ENCODE measurements at places on chromosomes 2 and 18. TPM values are rescaled to one million over a fixed set of nuclear protein-coding genes. Genes with fewer than 3 reads are reported as not detected.

The RABL2A gene
- 11.4 TPM for total RNA-seq

The MATN3 gene
- not detected for total RNA-seq

The SLC9A4 gene
- total RNA-seq: not detected

The PID1 gene
- total RNA-seq: not detected

The SLC30A3 gene
- total RNA-seq: 1.5 TPM

The CCDC68 gene
- not detected for total RNA-seq

The ALPI gene
- total RNA-seq: not detected

The FSIP2 gene
- total RNA-seq: 0.14 TPM

GRCh38 chr18:57743008-57743407 lies 60.1 kb downstream of the ATP8B1 start:
- no peak for DNase-seq
- H3K27me3 ChIP-seq: no peaks in the 10 kb centered on the region
- H3K4me1 ChIP-seq: no peaks in the 10 kb centered on the region

- no peak overlapping the region for H3K27ac ChIP-seq
- peaks cover 23% of the 10 kb centered on the region for H3K36me3 ChIP-seq
- peaks cover 8% of the 10 kb centered on the region for H3K4me1 ChIP-seq
- DNase-seq: no peak
- no peak overlapping the region for H3K4me3 ChIP-seq
Measured at GRCh38 chr18:36139245-36139644, 9.5 kb downstream of the ELP2 start.

GRCh38 chr2:38030635-38031355 lies 45.2 kb downstream of the CYP1B1 start:
- no peaks in the 10 kb centered on the region for H3K36me3 ChIP-seq
- H3K4me1 ChIP-seq: peaks cover 5% of the 10 kb centered on the region
- no peak overlapping the region for H3K4me3 ChIP-seq
- H3K27me3 ChIP-seq: peaks cover 47% of the 10 kb centered on the region
- DNase-seq: no peak
- H3K27ac ChIP-seq: no peak overlapping the region

- no peaks in the 10 kb centered on the region for H3K36me3 ChIP-seq
- DNase-seq: no peak
- H3K27me3 ChIP-seq: no peaks in the 10 kb centered on the region
- H3K4me1 ChIP-seq: peaks cover 86% of the 10 kb centered on the region
- no peak overlapping the region for H3K4me3 ChIP-seq
Measured at GRCh38 chr2:172456002-172456401, 28.6 kb downstream of the ITGA6 start.

GRCh38 chr2:37779611-37780386 lies 108.4 kb upstream of the CDC42EP3 start:
- DNase-seq: no peak
- no peak overlapping the region for H3K27ac ChIP-seq
- H3K36me3 ChIP-seq: no peaks in the 10 kb centered on the region

DNA sequence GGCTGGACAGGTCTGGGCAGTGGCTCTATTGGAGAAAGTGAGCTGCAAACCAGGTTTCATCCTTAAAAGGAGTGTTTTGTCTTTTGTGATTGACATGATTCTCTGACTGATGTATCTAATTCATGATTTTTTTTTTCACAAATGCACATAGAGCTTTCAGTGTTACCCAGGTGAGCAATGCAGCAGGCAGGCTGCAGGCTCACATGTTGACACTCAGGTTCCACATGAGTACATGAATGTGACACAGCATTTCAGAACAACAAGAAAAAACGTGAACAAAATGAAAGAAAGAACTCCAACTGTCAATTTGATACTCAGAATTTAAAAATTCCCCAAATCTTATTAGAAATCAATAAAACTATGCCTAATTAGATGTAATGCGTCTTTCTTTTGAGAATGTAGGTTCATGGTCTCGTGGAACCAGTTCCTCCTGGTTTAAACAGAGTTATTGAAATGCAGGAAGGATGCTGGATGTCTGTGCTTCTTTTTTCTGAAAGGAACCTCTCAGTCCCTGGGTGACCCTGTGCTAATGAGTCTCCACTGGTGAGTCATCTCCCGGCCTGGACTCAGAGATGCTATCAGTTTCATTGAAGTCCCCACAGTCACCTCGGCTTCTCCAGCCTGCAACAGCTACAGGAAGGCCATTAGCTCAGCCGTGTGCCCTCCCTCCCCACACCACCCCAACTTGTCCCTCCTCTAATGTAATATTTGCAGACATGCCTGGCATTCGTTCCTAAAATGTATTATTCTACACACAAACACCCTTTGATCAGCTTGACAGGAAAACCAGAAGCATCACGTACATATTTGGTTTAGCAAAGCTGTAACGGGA lies 430.4 kb downstream of the LPIN1 start:
- no peaks in the 10 kb centered on the region for H3K36me3 ChIP-seq
- DNase-seq: no peak
- no peak overlapping the region for H3K27ac ChIP-seq
- peak overlapping the region; percentile 33 for H3K4me3 ChIP-seq
- H3K4me1 ChIP-seq: peaks cover 41% of the 10 kb centered on the region

- no peaks in the 10 kb centered on the region for H3K27me3 ChIP-seq
- H3K27ac ChIP-seq: peak overlapping the region; percentile 21
- no peaks in the 10 kb centered on the region for H3K36me3 ChIP-seq
- no peak for DNase-seq
- peaks cover 38% of the 10 kb centered on the region for H3K4me1 ChIP-seq
- H3K4me3 ChIP-seq: no peak overlapping the region
Measured at GRCh38 chr18:54250846-54251261, 18.5 kb upstream of the POLI start.

- H3K36me3 ChIP-seq: no peaks in the 10 kb centered on the region
- no peak overlapping the region for H3K27ac ChIP-seq
- no peaks in the 10 kb centered on the region for H3K27me3 ChIP-seq
- peaks cover 13% of the 10 kb centered on the region for H3K4me1 ChIP-seq
Measured at GRCh38 chr2:195824478-195824877, 167.5 kb downstream of the SLC39A10 start.

GRCh38 chr2:15970701-15971100 lies 30.4 kb downstream of the MYCN start:
- no peaks in the 10 kb centered on the region for H3K36me3 ChIP-seq
- peaks cover 15% of the 10 kb centered on the region for H3K27me3 ChIP-seq
- no peak overlapping the region for H3K4me3 ChIP-seq
- H3K4me1 ChIP-seq: peaks cover 76% of the 10 kb centered on the region

DNA sequence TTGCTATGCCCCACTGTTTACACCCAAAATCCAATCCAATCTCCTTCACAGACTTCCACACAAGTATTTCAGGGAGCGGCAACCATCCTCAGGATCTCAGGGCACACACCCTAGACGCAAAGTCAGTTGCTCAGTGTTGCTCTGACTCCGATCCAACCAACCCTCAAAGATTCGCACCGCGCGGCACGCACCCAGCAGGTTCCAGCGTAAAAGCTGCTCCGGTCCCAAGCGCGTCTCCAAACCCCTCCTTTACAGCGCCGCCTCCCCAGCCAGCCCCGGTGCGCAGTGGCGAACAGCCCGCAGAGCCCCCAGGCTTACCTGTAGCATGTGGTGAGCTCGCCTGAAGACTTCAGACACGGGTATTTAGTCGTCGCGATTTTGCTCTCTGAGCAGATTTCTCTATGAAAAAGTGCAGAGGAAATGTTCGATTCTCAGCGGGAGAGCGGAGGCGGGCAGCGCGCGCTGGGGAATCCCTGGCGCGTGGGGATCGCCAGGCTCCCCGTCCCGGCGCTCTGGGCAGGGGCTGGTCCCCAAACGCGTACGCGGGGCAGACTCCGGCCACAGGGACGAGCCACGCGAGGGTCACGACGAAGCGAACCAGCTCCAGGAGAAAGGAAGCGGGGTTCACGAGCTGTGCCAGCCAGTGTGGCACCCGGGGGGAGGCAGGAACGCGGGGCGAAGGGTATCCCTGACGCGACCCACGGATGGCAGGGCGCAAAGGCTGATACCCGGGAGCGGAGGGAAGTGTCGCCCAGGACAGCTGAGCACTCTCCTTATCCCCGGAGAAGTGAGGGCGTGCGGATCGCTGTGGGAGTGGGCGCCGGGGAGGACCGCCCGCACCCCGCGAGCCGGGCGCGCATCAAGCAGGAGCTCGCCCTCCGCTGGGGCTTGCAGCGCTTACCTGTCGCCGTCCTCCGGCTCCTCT lies 650 bp downstream of the CCBE1 start:
- DNase-seq: peak; percentile 13
- no peaks in the 10 kb centered on the region for H3K36me3 ChIP-seq
- H3K27ac ChIP-seq: no peak overlapping the region
- H3K27me3 ChIP-seq: peaks cover 67% of the 10 kb centered on the region

DNA sequence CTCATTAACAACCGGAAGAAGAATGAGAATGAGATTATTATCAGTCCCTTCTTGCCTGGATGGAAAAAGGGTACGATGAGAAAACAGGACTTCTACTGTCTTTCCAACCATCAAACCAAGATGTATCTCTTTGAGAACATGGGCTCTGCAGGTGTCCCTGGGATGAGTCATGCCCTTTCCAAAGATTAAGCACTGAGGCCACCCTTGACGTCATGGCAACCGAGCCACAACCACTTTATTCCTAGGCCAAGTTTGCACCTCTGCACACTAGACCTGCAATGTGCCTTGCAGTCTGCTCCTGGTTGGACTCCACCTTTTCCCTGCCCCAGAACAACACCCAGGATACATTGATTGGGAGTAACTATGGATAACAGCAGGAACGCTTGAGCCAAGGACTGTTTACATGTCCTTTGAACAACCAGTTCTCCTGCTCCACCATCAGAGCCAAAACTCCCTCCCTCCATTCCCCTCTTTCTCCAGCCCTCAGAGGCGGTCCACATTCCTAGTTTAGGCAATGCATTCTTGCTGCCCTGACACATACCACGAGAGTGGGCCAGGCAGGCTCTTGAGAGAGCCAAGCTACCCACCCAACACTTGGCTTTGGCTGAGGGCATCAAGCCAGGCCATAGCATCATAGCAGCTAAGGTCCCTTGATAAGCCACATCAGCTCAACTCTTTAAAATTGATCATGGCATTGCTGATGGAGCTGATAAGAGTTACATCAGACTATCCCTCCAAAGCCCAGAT lies 310.7 kb downstream of the TNS1 start:
- H3K36me3 ChIP-seq: no peaks in the 10 kb centered on the region
- H3K27me3 ChIP-seq: no peaks in the 10 kb centered on the region
- no peak overlapping the region for H3K27ac ChIP-seq
- DNase-seq: no peak
- no peaks in the 10 kb centered on the region for H3K4me1 ChIP-seq
- H3K4me3 ChIP-seq: no peak overlapping the region

GRCh38 chr2:240041363-240041762 lies 11.1 kb upstream of the OR6B2 start:
- H3K4me3 ChIP-seq: no peak overlapping the region
- no peak for DNase-seq
- H3K27me3 ChIP-seq: no peaks in the 10 kb centered on the region
- H3K36me3 ChIP-seq: no peaks in the 10 kb centered on the region
- H3K27ac ChIP-seq: no peak overlapping the region

- H3K36me3 ChIP-seq: peaks cover 3% of the 10 kb centered on the region
- no peaks in the 10 kb centered on the region for H3K27me3 ChIP-seq
Measured at GRCh38 chr2:229319558-229319957, 48.5 kb upstream of the PID1 start.

DNA sequence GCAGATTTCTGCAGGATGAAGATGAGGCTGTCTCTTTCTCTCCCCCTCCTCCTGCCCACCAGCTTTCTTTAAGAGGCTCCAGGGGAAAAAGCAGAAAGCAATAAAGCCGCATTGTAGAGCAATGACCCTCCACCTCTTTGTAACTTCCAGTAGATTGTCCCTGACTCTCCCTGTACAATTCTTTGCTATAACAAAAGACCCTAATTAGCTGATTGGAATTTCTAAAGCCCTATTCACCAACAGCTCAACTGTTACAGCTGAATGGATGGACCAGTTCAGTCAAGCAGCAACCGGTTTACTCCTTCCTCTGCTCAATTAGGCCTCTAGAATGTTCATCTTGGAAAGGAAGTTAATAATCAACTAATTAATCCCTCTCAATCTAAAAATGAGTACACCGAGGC lies 301.0 kb downstream of the STK39 start:
- H3K4me1 ChIP-seq: no peaks in the 10 kb centered on the region
- H3K4me3 ChIP-seq: no peak overlapping the region
- no peaks in the 10 kb centered on the region for H3K36me3 ChIP-seq
- no peaks in the 10 kb centered on the region for H3K27me3 ChIP-seq
- no peak overlapping the region for H3K27ac ChIP-seq

DNA sequence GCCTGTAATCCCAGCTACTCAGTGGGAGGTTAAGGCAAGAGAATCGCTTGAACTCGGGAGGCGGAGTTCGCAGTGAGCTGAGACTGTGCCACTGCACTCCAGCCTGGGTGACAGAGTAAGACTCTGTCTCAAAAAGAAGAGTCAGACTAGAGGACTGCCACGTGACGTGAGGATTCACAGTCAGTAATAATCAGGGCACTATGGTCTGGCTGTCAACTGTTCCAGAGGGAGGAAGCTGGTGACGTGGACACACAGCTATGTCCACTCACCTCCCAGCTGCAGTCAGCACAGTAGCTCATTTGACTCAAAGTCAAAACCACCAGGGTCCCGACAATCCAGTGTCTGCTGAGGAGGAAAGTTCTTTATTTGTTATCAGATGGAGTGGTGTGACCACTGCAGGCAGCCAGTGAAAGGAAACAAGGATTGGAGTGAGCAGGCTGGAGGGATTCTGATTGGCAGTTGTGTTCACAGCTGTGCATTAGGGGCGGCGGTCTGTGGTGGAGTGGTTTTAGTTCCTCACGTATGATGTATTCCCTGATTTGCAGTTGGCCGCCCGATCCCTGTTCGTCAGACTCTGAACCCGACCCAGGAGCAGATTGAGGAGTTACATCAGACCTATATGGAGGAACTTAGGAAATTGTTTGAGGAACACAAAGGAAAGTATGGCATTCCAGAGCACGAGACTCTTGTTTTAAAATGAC lies 37.9 kb downstream of the MOGAT1 start:
- DNase-seq: no peak
- no peaks in the 10 kb centered on the region for H3K36me3 ChIP-seq
- H3K4me1 ChIP-seq: peaks cover 24% of the 10 kb centered on the region
- H3K27me3 ChIP-seq: peaks cover 27% of the 10 kb centered on the region
- no peak overlapping the region for H3K27ac ChIP-seq

DNA sequence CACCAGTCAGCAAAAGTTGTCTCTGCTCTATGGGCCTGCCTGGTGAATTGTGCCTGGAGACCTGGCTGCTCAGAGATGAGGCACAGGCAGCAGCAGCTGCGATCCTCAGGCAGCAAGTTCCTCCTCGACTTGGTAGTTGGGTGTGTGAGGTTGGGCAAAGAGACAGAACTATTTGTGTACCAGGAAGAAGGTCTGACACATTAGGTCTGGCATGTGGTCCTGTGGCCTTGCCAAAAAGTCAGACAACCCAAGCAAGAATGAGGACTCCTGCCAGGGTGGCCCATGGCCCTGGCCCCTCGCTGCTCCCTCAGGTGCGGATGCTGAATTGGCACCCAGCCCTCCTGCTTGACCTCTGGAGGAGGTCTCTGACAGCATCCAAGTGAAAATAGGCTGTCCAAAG lies 192.7 kb downstream of the DYSF start:
- H3K27me3 ChIP-seq: peaks cover 30% of the 10 kb centered on the region
- H3K36me3 ChIP-seq: no peaks in the 10 kb centered on the region
- no peak for DNase-seq

- H3K4me3 ChIP-seq: no peak overlapping the region
- no peak overlapping the region for H3K27ac ChIP-seq
- no peak for DNase-seq
- H3K4me1 ChIP-seq: no peaks in the 10 kb centered on the region
- H3K27me3 ChIP-seq: peaks cover 43% of the 10 kb centered on the region
Measured at GRCh38 chr18:9720327-9720726, 12.2 kb downstream of the RAB31 start.
